Pulmonary artery endothelial cell (primary cell): ENCODE measurements at places on chromosomes 12 and 14.

- DNase-seq: no peak
These were observed 12.3 kb downstream of the METTL3 start for GRCh38 chr14:21498540-21499526.

DNA sequence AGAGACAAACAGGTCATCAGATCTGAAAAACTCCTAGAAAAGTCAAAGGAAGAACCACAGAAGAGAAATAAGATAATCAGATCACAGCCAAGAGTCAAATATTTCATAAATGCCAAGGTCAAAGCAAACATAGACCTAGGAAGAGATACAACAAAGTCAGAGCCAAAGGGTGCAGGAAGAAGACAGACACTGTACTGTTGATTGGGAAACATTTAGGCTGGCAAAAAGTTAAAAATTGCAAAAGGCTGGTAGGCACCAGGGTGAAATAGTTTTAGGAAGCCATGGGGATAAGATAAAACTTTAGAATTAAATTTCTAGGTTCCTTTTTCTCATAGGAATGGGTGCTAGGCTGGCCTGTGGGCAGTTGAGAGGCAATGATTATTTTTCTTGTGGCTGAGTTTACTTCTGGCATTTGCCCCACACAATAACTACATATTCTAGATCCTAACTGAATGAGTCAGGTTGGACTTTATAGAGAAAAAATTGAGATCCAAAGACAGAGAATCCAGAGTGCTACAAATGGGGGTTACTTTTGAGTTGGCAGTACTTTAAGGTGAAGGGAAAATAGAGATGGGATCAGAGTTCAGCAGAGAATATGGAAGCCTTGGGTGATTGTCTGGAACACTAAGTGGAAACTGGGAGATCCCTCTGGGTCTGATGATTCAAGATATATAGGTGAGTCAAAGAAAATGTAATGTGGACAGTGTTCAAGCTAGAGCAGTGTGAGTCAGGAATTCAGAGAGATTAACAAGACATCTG, 215.5 kb downstream of the C12orf50 start:
- DNase-seq: no peak

DNA sequence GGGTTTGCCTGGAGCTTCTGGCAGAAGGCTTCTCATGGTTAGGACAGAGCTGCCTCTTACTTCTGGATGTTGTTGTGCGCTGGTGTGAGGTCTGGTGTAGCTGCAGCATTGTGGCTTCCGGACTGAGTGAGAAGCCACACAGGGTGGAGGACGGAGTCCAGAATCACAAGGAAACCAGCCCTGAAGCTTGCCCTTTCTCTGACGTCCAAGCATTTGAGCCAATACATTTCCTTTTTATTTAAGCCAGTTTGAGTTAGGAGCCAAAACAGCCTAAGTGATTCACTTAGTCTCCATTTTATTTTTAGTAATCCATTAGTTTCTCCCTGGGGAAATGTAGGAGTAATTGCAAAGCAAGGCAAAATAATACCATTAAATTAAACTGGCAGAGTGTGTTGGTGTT, 402.4 kb upstream of the RGS6 start:
- no peak for DNase-seq

GRCh38 chr12:6745741-6746525, 7.0 kb downstream of the MLF2 start:
- DNase-seq: no peak
